Cardiac septum (tissue), 1 donor: ENCODE measurements at places on chromosomes 6 and 20.

DNA sequence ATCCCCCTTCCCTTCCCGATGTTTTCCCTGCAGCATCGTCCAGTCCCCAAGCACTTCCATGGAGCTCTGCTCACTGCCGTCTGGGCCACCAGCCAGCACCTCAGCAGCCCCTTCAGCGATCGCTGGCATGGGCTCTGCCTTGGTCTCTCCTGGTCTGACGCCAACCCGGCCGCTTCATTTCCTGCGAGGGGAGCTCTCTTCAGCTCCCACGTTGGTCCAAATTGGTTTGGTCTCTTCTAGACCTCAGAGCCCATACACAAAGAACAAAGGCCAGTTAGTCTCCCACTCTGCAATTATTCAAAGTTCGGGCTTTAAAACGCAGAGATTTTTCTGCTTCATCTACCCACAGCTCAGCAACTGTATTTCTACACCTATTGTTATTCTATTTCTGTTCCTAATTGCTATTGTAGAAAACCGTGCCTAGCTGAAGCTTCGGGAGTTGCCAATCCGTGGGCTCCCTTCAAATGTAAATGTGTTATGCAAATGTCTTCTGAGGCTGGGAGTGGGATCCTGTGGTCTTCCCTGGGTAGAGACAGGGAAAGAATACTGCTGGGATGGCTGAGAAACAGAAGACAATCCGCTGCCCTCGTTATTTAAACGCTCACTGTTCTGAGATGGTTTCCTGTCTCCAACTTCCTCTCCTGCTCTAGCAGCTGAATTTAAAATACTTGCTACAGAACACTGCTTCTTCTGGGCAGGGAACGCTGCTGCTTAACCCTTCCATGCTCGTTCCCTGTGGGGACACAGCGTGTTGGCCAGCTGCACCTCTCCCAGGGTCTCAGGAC is 154.2 kb upstream of the QKI start:
- no peak for DNase-seq

- peak; percentile 83 for DNase-seq
Measured at GRCh38 chr6:165573671-165574070, 89.4 kb downstream of the PDE10A start.

GRCh38 chr20:52410182-52410647 is 218.6 kb upstream of the ZFP64 start:
- no peak for DNase-seq

GRCh38 chr6:81130969-81131368 is 621.5 kb downstream of the TENT5A start:
- DNase-seq: no peak

DNA sequence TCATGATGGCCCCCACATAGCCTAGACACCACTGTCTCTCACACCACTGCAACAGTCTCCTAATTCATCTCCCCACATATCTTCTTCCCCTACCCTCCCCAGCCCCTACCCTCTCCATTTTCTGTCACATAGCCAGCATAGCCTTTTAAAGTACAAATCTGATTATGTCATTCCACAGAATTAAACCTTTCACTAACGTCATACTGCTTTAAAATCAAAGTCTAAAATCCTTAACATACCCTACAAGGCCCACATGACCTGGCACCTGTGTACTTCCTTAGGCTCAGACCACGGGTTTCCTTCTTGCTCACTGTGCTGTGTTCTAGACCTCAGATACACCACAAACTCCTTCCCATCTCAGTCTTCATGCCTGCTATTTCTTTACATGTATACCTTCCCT is 5.9 kb downstream of the OSTM1 start:
- DNase-seq: no peak

- no peak for DNase-seq
Measured at GRCh38 chr6:143620447-143620846, 57.3 kb upstream of the PHACTR2 start.

DNA sequence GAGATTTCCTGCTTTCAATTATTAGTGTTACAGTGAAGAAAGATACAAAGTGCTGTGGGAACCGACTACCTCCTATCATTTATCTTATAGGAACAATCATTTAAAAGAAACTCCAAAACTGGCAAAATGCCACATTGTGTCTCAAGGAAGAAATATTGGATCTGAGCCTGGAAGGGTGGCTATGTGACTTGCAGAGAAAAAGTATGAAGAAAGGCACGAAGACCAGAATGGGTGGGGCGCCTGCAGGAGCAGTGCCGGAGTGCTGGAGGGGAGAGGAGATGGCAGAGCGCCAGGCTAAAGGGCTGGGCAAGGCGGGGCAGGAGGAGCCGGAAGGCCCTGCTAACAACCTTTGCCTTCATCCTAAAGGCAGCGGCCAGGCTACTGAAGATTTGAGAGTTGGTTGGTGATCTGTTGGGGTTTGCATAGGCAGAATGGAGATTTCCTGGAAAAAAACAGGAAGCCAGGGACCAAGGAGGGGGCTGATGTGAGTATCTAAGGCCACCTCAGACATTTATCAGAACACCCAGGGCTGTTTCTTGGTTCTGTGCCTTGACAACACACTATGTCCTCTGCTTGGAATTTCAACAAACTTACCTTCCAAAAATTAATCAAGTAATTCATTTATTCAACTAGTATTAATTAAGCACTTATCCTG is 125.6 kb downstream of the MAFB start:
- DNase-seq: no peak

- no peak for DNase-seq
Measured at GRCh38 chr20:56360908-56361205, 2.1 kb downstream of the FAM210B start.

DNA sequence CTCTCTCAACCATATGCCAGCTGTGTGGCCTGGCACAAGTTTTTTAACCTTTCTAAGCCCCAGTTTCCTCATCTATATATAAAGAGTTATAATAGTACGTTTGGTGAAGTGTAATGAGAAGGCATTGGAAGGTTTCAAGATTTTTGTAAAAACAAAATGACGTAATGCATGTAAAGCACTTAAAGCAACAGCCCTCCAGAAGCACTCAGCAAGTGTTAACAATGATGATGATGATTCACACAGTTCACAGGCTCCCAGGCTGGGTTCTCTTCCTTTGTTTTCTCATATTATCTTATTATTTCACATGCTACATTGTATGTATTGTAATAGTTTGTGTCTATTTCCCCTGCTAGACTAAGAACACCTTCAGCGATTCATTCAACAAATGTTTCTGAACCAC is 6.2 kb downstream of the CEP250 start:
- no peak for DNase-seq
